HFFc6 (cell line): ENCODE measurements at places on chromosomes 1 and 21. TPM values are rescaled to one million over a fixed set of nuclear protein-coding genes. Genes with fewer than 3 reads are reported as not detected.

- peaks cover 5% of the 10 kb centered on the region for H3K36me3 ChIP-seq
- H3K27me3 ChIP-seq: peaks cover 10% of the 10 kb centered on the region
- H3K4me3 ChIP-seq: peak overlapping the region; percentile 46
- peak overlapping the region; percentile 74 for H3K27ac ChIP-seq
- peak; percentile 97 for DNase-seq
Measured at GRCh38 chr21:41786509-41786987, 19.7 kb upstream of the RIPK4 start.

DNA sequence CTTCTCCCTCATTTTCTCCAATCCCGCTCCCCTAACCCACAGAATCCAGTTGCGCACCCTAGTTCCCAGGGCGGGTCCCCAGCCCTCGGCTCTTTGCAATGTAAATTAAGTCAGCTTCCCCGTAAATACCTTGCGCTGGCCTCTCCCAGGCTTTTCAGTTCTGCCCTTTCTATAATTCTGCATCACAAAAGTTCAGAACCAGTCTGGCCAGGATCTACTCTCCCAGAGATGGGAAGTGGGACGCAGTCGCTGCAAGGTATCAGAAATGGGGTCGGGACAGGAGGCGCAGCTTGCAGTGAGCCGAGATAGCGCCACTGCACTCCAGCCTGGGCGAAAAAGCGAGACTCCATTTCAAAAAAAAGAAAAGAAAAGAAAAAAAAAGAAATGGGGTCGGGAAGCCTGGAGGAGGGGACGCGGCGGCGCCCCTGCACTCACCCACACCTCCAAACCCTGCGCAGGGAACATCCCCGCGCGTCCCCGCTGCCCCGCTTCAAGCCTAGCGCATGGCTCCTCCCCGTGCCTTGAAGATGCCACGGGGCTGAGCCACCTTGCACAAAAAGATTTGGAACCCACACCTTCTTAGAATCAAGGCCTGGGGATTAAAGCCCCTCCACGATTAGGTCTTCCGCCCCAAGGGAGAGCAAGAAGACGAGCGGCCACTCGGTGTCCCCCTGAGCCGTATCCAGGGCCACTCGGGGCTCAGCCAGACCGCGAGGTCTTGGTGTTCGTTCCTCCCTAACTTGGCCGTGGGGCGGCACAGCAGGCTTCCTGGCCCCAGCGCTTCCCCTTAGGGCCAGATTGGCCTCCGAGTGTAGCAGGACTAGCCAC is 27.2 kb upstream of the ITLN2 start:
- H3K4me1 ChIP-seq: no peaks in the 10 kb centered on the region
- no peak for DNase-seq
- H3K27me3 ChIP-seq: peaks cover 25% of the 10 kb centered on the region
- H3K36me3 ChIP-seq: no peaks in the 10 kb centered on the region

The F13B gene
- not detected in 3 replicates for total RNA-seq

DNA sequence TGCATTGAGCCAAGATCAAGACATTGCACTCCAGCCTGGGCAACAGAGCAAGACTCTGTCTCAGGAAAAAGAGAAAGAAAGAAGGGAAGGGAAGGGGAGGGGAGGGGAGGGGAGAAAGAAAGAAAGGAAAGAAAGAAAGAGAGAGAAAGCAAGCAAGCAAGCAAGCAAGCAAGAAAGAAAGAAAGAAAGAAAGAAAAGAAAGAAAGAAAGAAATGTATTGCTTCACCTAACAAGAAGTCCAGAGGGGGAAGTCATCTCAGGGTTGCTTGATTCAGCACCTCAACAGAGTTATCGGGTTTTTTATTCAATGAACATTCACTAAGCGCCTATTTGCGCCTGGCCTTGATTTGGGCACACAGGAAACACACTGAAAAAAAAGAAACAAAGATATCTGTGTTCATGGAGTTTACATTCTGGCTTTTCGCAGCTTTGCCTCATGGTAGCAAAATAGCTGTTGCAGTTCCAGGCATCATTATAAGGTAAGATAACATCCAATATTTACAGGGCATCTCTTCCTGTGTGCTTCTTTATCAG is 8.2 kb upstream of the RCSD1 start:
- no peaks in the 10 kb centered on the region for H3K36me3 ChIP-seq
- H3K27me3 ChIP-seq: peaks cover 32% of the 10 kb centered on the region
- no peak overlapping the region for H3K27ac ChIP-seq
- peaks cover 14% of the 10 kb centered on the region; the same call in 1 of the 2 replicates for H3K4me1 ChIP-seq
- DNase-seq: no peak

- H3K36me3 ChIP-seq: peaks cover 5% of the 10 kb centered on the region; the same call in 1 of the 2 replicates
- peak overlapping the region; percentile 67 for H3K4me3 ChIP-seq
- H3K4me1 ChIP-seq: peaks cover 57% of the 10 kb centered on the region
- H3K27me3 ChIP-seq: peaks cover 2% of the 10 kb centered on the region; the same call in 1 of the 2 replicates
- no peak for DNase-seq
Measured at GRCh38 chr1:27575840-27576331, 28.1 kb downstream of the AHDC1 start.

- H3K36me3 ChIP-seq: peaks cover 19% of the 10 kb centered on the region
- no peak overlapping the region for H3K4me3 ChIP-seq
- peak overlapping the region; percentile 98 for H3K27ac ChIP-seq
- DNase-seq: no peak
Measured at GRCh38 chr21:38766987-38767722, 38.6 kb upstream of the ETS2 start.

DNA sequence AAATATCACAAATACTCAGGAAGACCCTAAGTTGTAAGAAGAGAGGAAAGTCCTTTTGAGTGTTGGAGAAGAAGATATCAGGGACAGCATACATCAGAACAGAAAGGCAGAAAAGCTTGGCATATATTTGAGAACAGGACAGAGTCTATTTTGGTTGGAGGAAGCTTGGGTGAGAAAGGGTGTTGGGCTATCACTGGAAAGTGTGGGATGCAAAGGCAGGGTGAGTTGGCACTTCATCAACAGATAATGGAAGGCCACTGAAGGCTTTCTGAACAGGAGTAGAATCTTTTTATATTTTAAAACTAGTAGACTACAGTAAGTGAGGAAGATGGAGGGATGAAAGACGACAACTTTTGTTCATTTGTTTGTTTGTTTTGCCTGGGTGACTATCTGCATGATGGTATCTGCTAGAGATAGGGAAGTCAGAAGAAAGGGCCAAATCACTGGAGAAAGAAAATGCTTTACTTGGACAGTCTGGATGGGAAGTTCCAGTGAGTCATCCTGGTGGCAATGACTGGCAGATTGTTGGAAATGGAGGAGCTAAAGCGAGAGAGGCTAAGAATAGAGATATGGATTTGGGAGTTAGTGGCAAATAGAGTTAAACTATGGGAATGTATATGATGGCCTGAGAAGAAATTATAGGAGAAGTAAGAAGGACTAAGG is 33.7 kb upstream of the KCNA2 start:
- H3K36me3 ChIP-seq: no peaks in the 10 kb centered on the region
- DNase-seq: no peak
- peaks cover 27% of the 10 kb centered on the region for H3K27me3 ChIP-seq
- no peak overlapping the region for H3K4me3 ChIP-seq
- H3K27ac ChIP-seq: no peak overlapping the region

GRCh38 chr1:205042911-205043806 is at the start of gene CNTN2:
CNTN2 (plus strand) TSS chr1:205043212; CDS start chr1:205053186, 9,974 bp downstream.
- no peaks in the 10 kb centered on the region for H3K36me3 ChIP-seq
- H3K4me3 ChIP-seq: no peak within 1 kb of the TSS
- no peaks in the 10 kb centered on the region for H3K4me1 ChIP-seq

DNA sequence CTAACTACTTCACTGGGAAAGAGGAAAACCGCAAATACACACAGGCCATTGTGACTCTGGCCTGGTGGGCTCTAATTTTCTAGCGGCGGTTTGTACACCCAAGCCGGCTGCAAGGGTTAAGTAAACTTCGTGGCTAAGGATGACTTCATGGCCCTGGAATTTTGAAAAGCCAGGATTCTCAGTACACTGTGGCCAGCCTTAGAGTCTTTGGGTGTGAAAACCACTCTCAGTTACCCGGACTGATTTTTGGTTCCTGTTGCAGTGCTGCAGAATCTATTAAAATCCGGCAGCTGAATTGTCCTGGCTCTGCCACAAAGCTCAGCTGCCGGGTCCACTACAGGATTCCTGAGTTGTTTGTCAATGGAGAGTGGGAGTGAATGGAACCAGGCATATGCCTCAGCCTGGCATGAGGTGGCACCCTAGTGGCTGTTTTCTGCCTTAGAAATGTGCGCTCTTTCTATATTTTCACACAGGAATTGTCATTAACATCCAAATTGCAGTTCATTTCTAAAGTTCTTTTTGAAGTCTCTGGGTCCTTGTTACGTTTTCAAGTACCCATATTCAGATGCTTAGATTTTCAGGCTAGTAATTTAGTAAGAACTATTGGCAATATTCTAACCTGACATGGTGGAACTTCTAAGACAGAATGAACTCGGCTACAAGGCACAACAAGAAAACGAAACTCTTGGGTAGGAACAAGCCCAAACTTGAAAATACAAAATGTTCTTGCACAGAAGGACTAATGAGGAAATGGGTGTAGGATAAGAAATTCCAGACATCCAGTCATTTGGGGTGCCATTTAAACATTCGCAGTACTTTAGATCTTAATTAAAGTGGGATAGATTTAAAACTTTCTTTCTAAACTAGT is 255.9 kb downstream of the NFIA start:
- peaks cover 19% of the 10 kb centered on the region for H3K4me1 ChIP-seq
- peak overlapping the region; percentile 85 for H3K4me3 ChIP-seq
- peak; percentile 91 for DNase-seq
- H3K27me3 ChIP-seq: peaks cover 2% of the 10 kb centered on the region

The TAF12 gene
- 33.1 to 37.3 TPM (median 35.6 TPM) in 3 replicates for total RNA-seq

GRCh38 chr1:26556111-26556510 is 26.6 kb downstream of the RPS6KA1 start:
- H3K4me1 ChIP-seq: no peaks in the 10 kb centered on the region
- DNase-seq: no peak
- H3K27ac ChIP-seq: no peak overlapping the region
- H3K27me3 ChIP-seq: peaks cover 3% of the 10 kb centered on the region

DNA sequence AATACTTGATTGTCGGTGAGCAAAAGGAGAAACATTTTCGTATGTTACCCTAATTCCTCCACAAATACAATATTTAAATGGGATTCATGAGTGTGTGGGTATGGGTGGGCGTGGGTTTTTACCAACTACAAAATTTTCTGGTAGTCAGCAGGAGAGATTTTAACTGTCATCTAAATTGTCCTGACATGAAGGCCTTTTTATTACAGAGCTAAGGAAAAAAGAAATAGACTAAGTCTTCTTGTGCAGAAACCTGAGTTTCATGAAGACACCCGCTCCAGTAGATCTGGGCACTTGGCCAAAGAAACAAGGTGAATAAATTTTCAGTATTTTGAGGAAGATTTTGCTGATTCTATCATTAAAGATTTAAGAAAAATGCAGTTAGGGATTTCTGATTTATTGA is 752 bp downstream of the RGS18 start:
- no peaks in the 10 kb centered on the region for H3K4me1 ChIP-seq
- no peaks in the 10 kb centered on the region for H3K27me3 ChIP-seq
- H3K4me3 ChIP-seq: no peak overlapping the region
- H3K27ac ChIP-seq: no peak overlapping the region
- H3K36me3 ChIP-seq: no peaks in the 10 kb centered on the region

The TRNP1 gene
- total RNA-seq: 219 to 241 TPM (median 229 TPM) in 3 replicates

The LYPD8 gene
- not detected in 2 replicates for total RNA-seq

The FCRL2 gene
- not detected in 3 replicates for total RNA-seq

- no peak for DNase-seq
- H3K27me3 ChIP-seq: peaks cover 3% of the 10 kb centered on the region
- no peak overlapping the region for H3K4me3 ChIP-seq
- peak overlapping the region; percentile 40; the same call in 1 of the 2 replicates for H3K27ac ChIP-seq
Measured at GRCh38 chr21:45551783-45552695, 9.8 kb upstream of the SLC19A1 start.

The AMY1A gene
- total RNA-seq: not detected in 3 replicates

- H3K4me1 ChIP-seq: peaks cover 24% of the 10 kb centered on the region
- no peaks in the 10 kb centered on the region for H3K36me3 ChIP-seq
- H3K27me3 ChIP-seq: peaks cover 4% of the 10 kb centered on the region
- H3K27ac ChIP-seq: no peak overlapping the region
Measured at GRCh38 chr1:44723496-44724295, 7.3 kb downstream of the RNU5D-1 start.

DNA sequence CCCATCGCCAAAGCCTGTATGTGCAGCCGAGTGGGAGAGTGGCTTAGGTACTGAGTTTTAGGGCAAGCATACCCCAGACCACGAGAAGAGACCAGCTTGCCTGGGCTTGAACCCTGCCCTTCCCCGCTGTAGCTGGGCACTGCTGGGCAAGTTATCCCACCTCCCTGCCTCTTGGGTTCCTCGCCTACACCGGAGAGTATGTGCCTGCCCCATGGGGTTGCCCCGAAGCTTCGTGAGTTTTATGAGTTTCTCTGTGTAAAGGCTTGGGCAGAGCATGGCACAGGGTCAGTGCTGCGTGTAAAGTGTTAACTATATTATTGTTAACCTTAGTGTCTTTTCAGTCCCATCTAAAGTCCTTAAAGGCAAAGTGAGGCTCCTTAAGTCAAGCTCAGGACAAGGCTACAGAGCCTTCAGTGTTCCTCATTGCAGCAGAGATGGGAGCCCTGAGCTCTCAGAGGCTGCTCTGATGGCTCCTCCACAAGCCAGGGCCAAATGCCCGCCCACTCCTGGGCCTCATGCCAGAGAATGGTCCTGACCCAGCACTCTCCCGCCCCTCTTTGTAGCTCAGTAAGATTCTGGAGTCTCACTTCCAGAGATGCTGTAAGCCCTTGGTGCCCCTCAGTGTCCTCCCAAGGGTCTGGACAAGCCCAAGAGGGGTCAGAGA is 37.0 kb upstream of the KCNA10 start:
- H3K36me3 ChIP-seq: no peaks in the 10 kb centered on the region
- peaks cover 26% of the 10 kb centered on the region for H3K27me3 ChIP-seq
- DNase-seq: no peak
- no peak overlapping the region for H3K4me3 ChIP-seq
- H3K4me1 ChIP-seq: peaks cover 6% of the 10 kb centered on the region; the same call in 1 of the 2 replicates

DNA sequence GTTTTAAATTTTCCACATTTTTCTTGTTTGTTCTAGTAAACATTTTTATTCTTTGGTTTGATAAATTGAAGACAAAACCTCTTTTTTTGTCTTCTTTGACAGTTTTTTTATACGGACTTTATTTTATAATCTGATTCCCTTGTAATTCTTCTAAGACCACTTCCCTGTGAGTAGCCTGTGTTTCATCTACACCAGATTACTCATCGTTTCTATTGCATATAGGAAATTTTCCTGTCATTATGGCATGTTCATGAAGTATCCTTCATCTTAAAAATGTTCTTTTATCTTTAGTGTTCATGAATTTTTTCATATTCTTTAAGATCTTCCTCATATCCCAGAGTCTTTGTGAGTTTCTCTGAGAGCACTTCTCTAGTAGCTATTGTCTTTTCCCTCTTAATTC is 109.8 kb downstream of the USP25 start:
- H3K27me3 ChIP-seq: no peaks in the 10 kb centered on the region
- H3K36me3 ChIP-seq: peaks cover 5% of the 10 kb centered on the region; the same call in 1 of the 2 replicates
- no peak overlapping the region for H3K27ac ChIP-seq
- H3K4me3 ChIP-seq: no peak overlapping the region
- peaks cover 8% of the 10 kb centered on the region; the same call in 1 of the 2 replicates for H3K4me1 ChIP-seq
- no peak for DNase-seq

- no peak for DNase-seq
- no peak overlapping the region for H3K27ac ChIP-seq
- peaks cover 39% of the 10 kb centered on the region for H3K4me1 ChIP-seq
Measured at GRCh38 chr1:54567961-54568360, 19.9 kb downstream of the ACOT11 start.

GRCh38 chr1:12677565-12677964 is 33.7 kb downstream of the AADACL4 start:
- no peak for DNase-seq
- peaks cover 13% of the 10 kb centered on the region for H3K27me3 ChIP-seq
- H3K4me1 ChIP-seq: no peaks in the 10 kb centered on the region
- H3K36me3 ChIP-seq: no peaks in the 10 kb centered on the region
- no peak overlapping the region for H3K4me3 ChIP-seq
- H3K27ac ChIP-seq: no peak overlapping the region

The LCE2B gene
- not detected in 3 replicates for total RNA-seq
